ENCODE measurements at places on chromosomes 11 and 22. TPM values are rescaled to one million over a fixed set of nuclear protein-coding genes. Genes with fewer than 3 reads are reported as not detected.
A peak's percentile ranks its signal among the peaks of the same experiment; 100 is the strongest.

Gene MYRF
- polyA plus RNA-seq: 0.35 TPM

Gene GTPBP1
- polyA plus RNA-seq: 34.9 TPM

Gene NRGN
- 6.2 TPM for polyA plus RNA-seq

Gene MEI1
- 81.9 TPM for polyA plus RNA-seq

Gene OR2AG2
- not detected for polyA plus RNA-seq

Gene ENTHD1
- polyA plus RNA-seq: not detected

Gene RFPL1
- not detected for polyA plus RNA-seq

Gene OVCH2
- not detected for polyA plus RNA-seq

Gene GPR83
- not detected for polyA plus RNA-seq

Gene DSCAML1
- not detected for polyA plus RNA-seq

Gene C22orf42
- polyA plus RNA-seq: not detected

Gene LRP4
- not detected for polyA plus RNA-seq

Gene MRGPRE
- polyA plus RNA-seq: not detected

Gene DGCR8
- 6.7 TPM for polyA plus RNA-seq

Gene MFRP
- not detected for polyA plus RNA-seq

Gene ADAMTS15
- polyA plus RNA-seq: not detected

Gene PGGHG
- 3.4 TPM for polyA plus RNA-seq

Gene IFITM10
- not detected for polyA plus RNA-seq

Gene ASRGL1
- polyA plus RNA-seq: 2.3 TPM

- no peaks in the 10 kb centered on the region for H3K36me3 ChIP-seq
- peaks cover 8% of the 10 kb centered on the region for H3K27me3 ChIP-seq
- no peak overlapping the region for H3K27ac ChIP-seq
- DNase-seq: no peak
Observed at GRCh38 chr11:59463190-59463641, 6.5 kb downstream of the OR4D6 start.

- no peak for DNase-seq
- H3K4me1 ChIP-seq: peaks cover 30% of the 10 kb centered on the region
- no peaks in the 10 kb centered on the region for H3K27me3 ChIP-seq
- no peak overlapping the region for H3K4me3 ChIP-seq
- H3K36me3 ChIP-seq: no peaks in the 10 kb centered on the region
Observed at GRCh38 chr11:111438846-111439520, 59.9 kb upstream of the POU2AF1 start.

DNA sequence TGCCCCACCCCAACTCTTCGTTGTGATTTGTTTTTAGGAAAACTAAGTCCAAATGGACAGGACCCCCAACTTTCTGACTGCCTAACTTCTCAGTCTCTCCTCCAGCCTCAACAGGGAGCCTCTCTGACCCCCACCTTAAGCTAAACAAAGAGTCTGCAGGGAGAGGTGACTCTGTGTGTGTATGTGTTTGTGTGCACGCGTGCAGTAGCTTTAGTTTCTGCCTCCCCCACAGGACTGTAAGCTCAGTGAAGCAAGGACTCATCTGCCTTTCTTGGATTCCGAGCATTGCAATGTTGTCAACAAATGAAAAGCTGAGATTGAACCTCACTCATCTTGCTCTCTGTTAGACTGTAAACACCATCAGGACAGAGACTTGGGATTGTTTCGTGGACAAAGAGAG is 7.9 kb downstream of the SNAP29 start:
- peaks cover 14% of the 10 kb centered on the region for H3K36me3 ChIP-seq
- H3K27me3 ChIP-seq: no peaks in the 10 kb centered on the region
- no peak overlapping the region for H3K27ac ChIP-seq
- no peak for DNase-seq

DNA sequence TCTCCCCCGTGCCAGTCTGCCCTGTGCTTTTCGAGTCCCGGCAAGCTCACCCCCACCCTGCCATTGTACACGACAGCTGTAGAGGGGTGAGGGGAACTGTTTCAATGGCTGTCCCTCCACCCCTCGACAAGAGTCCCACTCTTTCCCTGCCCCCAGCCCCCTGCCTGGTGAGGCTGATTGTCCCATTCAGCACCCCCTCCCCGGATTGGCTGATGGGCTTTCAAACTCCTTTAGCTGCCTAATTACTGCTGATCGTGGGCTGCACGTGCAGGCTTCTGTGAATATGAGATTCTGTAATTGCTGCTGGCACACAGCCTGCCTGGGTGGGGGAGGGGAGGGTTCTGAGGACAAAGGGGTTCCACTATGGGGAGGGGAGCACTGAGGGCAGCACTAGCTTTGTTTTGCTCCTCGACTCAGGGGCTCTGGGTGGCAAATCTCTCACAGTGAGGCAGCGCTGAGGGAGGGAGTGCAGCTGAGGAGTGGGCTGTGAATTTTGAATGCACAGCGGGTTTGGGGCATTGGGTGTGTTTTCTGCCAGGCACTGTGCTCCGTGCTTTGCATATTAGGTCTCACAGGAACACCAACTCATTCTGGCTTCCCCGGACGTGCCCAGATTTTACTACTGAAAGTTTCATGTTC is 42.6 kb upstream of the ACCSL start:
- H3K36me3 ChIP-seq: no peaks in the 10 kb centered on the region
- no peak overlapping the region for H3K4me3 ChIP-seq
- DNase-seq: no peak
- H3K27ac ChIP-seq: no peak overlapping the region
- peaks cover 7% of the 10 kb centered on the region for H3K27me3 ChIP-seq

- no peak overlapping the region for H3K4me3 ChIP-seq
- H3K27me3 ChIP-seq: peaks cover 50% of the 10 kb centered on the region
- no peak overlapping the region for H3K27ac ChIP-seq
- no peaks in the 10 kb centered on the region for H3K36me3 ChIP-seq
Observed at GRCh38 chr11:70064726-70065317, 13.3 kb upstream of the ANO1 start.

- H3K4me3 ChIP-seq: no peak overlapping the region
- peaks cover 12% of the 10 kb centered on the region for H3K36me3 ChIP-seq
- no peak overlapping the region for H3K27ac ChIP-seq
- H3K27me3 ChIP-seq: no peaks in the 10 kb centered on the region
- no peak for DNase-seq
Observed at GRCh38 chr11:46050003-46050461, 71.2 kb downstream of the PHF21A start.

DNA sequence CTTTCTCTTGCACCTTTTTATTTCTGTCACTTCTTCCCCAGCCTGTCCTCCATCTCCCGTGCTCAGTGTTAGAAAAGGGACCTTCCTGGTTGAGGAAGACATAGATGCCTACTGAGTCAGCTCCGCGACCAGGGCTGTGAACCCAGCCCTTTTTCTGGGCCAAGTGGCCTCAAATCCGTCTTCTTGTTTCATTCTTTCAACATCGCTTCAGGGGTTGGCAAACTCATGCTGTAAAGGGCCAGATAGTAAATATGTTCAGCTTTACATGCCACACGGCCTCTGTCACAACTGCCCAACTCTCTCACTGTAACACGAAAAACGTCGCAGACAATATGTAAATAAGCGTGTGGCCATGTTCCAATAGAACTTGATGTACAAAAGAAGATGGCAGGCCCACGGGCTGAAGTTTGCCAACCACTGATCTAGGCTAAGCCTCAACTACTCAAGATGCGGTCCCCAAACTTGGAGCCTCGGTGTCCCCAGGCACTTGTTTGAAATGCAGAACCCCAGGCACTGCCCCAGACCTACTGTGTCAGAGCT is 338.4 kb downstream of the MN1 start:
- no peak overlapping the region for H3K4me3 ChIP-seq
- DNase-seq: no peak
- H3K27ac ChIP-seq: no peak overlapping the region
- peaks cover 15% of the 10 kb centered on the region for H3K27me3 ChIP-seq

GRCh38 chr11:126628790-126629621 is 273.5 kb downstream of the ST3GAL4 start:
- H3K4me1 ChIP-seq: no peaks in the 10 kb centered on the region
- no peak overlapping the region for H3K27ac ChIP-seq
- no peaks in the 10 kb centered on the region for H3K36me3 ChIP-seq
- peaks cover 17% of the 10 kb centered on the region for H3K27me3 ChIP-seq
- DNase-seq: no peak

GRCh38 chr11:115927823-115928329 is 423.7 kb upstream of the CADM1 start:
- DNase-seq: no peak
- H3K27me3 ChIP-seq: no peaks in the 10 kb centered on the region
- H3K4me3 ChIP-seq: no peak overlapping the region
- no peak overlapping the region for H3K27ac ChIP-seq
- H3K4me1 ChIP-seq: no peaks in the 10 kb centered on the region
- H3K36me3 ChIP-seq: no peaks in the 10 kb centered on the region

DNA sequence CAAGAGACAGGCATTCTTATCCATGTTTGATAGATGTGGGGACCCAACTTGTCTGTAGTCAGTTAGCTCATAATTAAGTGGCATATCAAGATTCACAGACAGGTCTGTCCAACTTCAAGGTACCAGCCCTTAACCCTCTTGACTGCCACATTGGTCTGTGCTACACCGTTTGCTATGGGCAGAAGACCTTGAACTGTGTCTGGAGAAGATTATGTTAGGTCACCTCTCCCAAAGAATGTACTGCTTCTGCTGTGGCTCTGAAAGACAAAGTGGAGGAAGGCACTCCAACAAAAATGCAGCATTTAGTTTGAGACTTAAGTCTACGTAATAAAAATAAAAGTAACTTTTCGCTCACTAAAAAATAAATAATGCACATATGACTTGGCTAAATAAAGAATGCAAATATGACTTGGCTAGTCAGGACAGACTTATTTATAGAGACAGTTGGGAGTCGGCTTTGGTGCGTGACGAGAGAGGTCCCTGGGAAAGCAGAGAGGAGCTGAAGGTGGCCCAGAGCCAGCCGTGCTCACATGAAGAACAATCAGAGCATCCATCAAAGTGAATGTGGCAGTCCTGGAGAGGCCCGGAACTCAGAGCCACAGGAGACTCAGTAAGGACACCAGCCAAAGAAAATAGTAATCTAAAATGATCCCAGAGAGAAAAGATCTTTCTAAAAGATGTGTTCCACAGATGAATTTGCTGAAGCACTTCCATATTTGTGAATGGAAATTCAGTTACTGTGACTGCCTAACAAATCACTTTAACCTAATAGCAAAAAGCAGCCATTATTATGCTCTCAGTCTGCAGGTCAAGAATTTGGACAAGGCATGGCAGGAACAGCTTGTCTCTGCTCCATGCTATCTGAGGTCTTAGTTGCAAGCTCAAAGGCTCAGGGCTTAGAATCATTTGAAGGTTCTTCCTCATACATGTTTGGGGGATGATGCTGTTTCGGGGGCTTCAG is 35.0 kb downstream of the CWC15 start:
- H3K4me1 ChIP-seq: no peaks in the 10 kb centered on the region
- peaks cover 3% of the 10 kb centered on the region for H3K36me3 ChIP-seq
- DNase-seq: no peak
- H3K27me3 ChIP-seq: peaks cover 4% of the 10 kb centered on the region
- H3K4me3 ChIP-seq: no peak overlapping the region
- H3K27ac ChIP-seq: no peak overlapping the region

GRCh38 chr11:108592591-108593213 is 866 bp downstream of the EXPH5 start:
- peaks cover 33% of the 10 kb centered on the region for H3K27me3 ChIP-seq
- DNase-seq: peak; percentile 27
- H3K36me3 ChIP-seq: peaks cover 4% of the 10 kb centered on the region
- H3K27ac ChIP-seq: peak overlapping the region; percentile 44
- peaks cover 9% of the 10 kb centered on the region for H3K4me1 ChIP-seq
- peak overlapping the region; percentile 94 for H3K4me3 ChIP-seq

GRCh38 chr22:48167238-48167637 is 1404.8 kb downstream of the TBC1D22A start:
- no peak overlapping the region for H3K27ac ChIP-seq
- H3K27me3 ChIP-seq: peaks cover 49% of the 10 kb centered on the region
- no peak for DNase-seq
- H3K4me3 ChIP-seq: no peak overlapping the region
- H3K4me1 ChIP-seq: no peaks in the 10 kb centered on the region

- H3K4me3 ChIP-seq: no peak overlapping the region
- no peaks in the 10 kb centered on the region for H3K27me3 ChIP-seq
- no peak for DNase-seq
- H3K4me1 ChIP-seq: peaks cover 39% of the 10 kb centered on the region
Observed at GRCh38 chr11:108221911-108222573, 396 bp downstream of the NPAT start.

DNA sequence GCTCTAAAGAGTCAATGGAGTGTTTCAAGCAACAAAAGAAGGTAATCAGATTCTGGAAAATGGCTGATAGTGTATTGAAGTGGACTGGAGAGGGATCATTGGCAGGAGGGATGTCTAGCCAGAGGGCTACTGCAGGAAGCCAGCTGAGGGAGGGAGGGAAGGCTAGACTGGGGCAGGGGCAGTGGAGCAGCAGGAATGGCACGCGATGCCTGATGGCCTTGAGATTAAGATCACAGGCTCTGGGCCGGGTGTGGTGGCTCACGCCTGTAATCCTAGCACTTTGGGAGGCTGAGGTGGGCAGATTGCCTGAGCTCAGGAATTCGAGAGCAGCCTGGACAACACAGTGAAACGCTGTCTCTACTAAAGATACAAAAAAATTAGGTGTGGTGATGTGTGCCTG is 47.5 kb upstream of the PRDM11 start:
- H3K4me1 ChIP-seq: peaks cover 34% of the 10 kb centered on the region
- peaks cover 18% of the 10 kb centered on the region for H3K27me3 ChIP-seq
- H3K4me3 ChIP-seq: no peak overlapping the region
- no peak for DNase-seq
- no peaks in the 10 kb centered on the region for H3K36me3 ChIP-seq
- no peak overlapping the region for H3K27ac ChIP-seq

DNA sequence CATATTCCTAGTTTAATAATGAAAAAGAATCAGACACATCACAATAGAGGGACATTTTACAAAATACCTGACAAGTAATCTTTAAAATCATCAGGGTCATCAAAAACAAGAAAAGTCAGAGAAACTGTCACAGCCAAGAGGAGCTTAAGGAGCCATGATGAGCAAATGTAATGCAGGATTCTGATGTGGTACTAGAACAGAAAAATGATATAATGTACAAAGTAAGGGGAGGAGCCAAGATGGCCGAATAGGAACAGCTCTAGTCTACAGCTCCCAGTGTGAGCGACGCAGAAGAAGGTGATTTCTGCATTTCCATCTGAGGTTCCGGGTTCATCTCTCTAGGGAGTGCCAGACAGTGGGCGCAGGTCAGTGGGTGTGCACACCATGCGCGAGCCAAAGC is 198.0 kb upstream of the FAT3 start:
- no peaks in the 10 kb centered on the region for H3K27me3 ChIP-seq
- no peak for DNase-seq
- H3K4me1 ChIP-seq: no peaks in the 10 kb centered on the region

- no peaks in the 10 kb centered on the region for H3K36me3 ChIP-seq
- DNase-seq: no peak
- peak overlapping the region; percentile 22 for H3K4me3 ChIP-seq
- H3K27ac ChIP-seq: peak overlapping the region; percentile 22
- H3K4me1 ChIP-seq: peaks cover 30% of the 10 kb centered on the region
- no peaks in the 10 kb centered on the region for H3K27me3 ChIP-seq
Observed at GRCh38 chr11:35009191-35009943, 92.9 kb downstream of the PDHX start.

- no peak for DNase-seq
- peaks cover 7% of the 10 kb centered on the region for H3K27me3 ChIP-seq
- H3K4me1 ChIP-seq: no peaks in the 10 kb centered on the region
- H3K36me3 ChIP-seq: no peaks in the 10 kb centered on the region
Observed at GRCh38 chr22:48895336-48895735, 932.3 kb downstream of the BRD1 start.

- H3K27me3 ChIP-seq: no peaks in the 10 kb centered on the region
- no peaks in the 10 kb centered on the region for H3K36me3 ChIP-seq
- peak overlapping the region; percentile 62 for H3K27ac ChIP-seq
- no peaks in the 10 kb centered on the region for H3K4me1 ChIP-seq
- no peak overlapping the region for H3K4me3 ChIP-seq
Observed at GRCh38 chr22:24189249-24190158, 8.2 kb downstream of the SUSD2 start.

Data from naive B cell (primary cell).